ENCODE measurements at places on chromosomes 12 and 14.
A peak's percentile ranks its signal among the peaks of the same experiment; 100 is the strongest.

DNA sequence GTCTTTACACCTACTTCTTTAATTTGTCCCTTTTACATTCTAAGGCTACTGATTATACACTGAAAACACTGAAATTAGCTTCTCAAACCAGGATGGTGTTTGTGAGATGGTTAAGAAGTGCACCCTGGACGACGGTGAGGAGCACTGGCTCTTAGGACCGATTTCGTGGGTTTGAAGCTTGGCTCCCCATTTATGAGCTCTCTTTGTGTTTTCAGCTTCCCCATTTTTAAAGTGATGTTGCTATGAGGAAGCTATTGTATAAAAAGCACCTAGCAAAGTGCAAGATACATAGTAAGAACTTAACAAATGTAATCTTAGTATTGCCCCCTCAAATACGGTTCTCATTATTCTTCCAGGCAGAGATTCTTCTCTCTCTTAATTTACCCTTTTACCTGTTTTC lies 4.7 kb downstream of the NFYB start:
- DNase-seq = no peak

DNA sequence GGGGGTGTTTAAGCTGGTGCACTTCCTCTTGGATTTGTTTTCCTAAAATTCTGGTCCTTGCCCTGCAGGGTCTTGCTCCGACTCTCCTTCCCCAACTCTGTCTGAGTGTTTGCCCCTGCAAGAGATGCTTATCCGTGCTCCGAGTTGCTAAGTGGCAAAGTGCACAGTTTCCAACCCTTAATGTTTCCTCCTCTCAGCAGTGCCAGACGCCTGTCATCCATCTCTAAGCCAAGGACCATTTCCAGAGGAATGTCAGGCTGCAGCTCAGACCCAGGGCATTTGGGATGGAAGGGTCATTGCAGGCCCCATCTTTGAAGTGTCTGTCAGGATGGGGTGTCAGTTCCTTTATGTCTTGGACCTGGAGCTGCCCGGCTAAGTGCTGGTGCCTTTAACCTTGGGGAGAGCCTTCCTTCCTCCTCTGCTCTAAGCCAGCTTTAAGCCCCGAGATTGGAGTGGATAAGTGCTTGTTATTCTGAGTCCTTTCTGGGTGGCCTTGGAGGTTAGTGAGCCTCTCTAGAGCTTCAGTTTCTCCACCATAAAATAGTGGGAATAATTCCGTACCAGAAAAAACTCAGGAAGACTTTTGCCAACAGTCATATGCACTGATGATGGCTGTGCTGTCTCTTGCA lies 15.0 kb downstream of the WNT5B start:
- DNase-seq = no peak

- no peak for DNase-seq
These were observed 2.5 kb upstream of the CPNE6 start for GRCh38 chr14:24068711-24069410.

GRCh38 chr14:49702725-49703124 lies 9.8 kb downstream of the KLHDC1 start:
- DNase-seq = no peak

GRCh38 chr14:102927878-102928411 lies 5.5 kb downstream of the AMN start:
- DNase-seq = no peak

DNA sequence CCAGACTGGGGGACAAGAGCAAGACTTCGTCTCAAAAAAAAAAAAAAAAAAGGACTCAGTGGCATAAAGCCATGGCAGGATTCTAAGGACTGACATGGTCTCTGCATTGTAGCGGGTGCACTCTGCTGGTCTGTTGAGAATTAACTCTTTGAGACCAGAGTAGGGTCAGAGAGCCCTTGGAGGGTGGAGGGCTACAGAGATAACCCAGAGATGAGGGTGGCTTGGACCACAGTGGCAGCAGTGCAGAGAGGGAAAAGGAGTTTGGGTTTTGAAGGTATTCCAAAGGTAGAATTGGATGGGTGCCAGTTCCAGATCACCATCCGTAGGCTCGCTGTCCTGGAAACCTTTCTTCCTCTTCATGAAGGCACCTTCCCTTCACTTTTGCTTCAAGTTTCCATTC lies 14.3 kb upstream of the DYNC1H1 start:
- DNase-seq = no peak

- DNase-seq = no peak
These were observed 872.9 kb downstream of the TMTC2 start for GRCh38 chr12:83559650-83560049.

- DNase-seq = no peak
These were observed 1.5 kb downstream of the ITPK1 start for GRCh38 chr14:93114068-93114710.

- DNase-seq = no peak
These were observed 200.6 kb downstream of the AEBP2 start for GRCh38 chr12:19639781-19640415.

DNA sequence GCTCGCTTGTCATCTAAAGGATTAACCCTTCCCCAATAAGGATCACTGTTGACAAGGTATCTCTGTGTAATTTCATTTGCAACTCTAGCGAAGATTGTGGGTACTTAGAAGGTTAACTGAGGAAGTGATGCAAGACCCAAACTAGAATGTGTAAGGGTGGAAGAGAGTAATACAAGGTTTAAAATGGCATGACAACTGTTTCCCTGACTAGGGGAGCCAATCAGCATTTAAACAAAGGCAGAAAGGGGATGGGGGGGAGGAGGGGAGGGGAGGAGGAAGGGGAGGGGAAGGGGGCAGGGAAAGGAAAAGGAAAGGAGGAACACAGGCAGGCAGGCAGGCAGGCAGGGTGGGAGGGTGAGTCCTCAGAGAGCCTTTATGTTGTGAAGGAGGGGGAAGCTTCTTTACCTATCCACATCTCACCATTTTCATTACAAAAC lies 31.1 kb downstream of the NRDE2 start:
- no peak for DNase-seq

GRCh38 chr12:116066381-116067230 lies 210.9 kb downstream of the MED13L start:
- no peak for DNase-seq

- DNase-seq = peak; percentile 91
These were observed 82.2 kb downstream of the ADCK1 start for GRCh38 chr14:77882098-77882497.

GRCh38 chr12:62629413-62629812 lies 162.8 kb downstream of the MON2 start:
- DNase-seq = no peak

GRCh38 chr14:21096438-21096837 lies 2.0 kb downstream of the ZNF219 start:
- DNase-seq = no peak

DNA sequence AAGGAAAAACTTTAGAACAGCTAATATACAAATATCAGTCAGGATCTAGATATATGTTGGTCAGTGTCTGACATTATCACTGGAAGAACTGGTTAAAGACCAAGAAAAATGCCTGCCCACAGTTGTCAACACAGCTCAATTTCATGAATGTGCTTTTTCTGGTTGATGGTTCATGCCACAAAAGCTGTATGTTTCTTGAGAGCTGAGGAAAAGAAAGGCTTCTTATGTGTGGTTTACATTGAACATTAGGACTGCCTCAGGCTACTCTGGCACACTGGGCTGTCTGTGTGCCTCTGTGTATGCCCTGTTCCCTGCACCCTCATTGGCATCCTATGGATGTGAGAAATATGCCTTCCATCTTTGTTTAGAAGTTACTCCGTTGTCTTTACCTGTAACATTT lies 218.8 kb upstream of the RGS6 start:
- no peak for DNase-seq

DNA sequence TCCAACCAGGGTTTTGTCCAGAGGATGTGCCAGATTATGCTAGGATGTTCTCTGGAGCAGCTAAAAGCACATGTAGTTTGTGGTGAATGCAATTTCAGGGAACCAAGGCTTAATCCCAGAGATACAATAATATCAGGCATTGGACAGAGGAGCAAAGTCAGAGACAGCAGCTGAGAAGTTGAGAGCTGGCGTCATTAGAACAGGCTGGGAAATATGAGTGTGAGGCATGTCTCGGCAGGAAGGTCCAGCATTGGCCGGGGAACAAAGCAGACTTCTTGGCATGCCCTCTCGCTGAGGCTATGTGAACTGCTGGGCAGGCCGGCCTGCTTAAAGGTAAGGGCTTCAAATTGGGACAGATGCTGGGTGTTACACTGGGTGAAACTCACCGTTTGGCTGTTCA lies 125.4 kb downstream of the CAND1 start:
- no peak for DNase-seq

- no peak for DNase-seq
These were observed 24.4 kb downstream of the ADCY6 start for GRCh38 chr12:48764521-48764920.

- DNase-seq = no peak
These were observed 1.3 kb downstream of the NKX2-8 start for GRCh38 chr14:36580856-36581831.

- no peak for DNase-seq
These were observed 90.5 kb downstream of the SLC2A13 start for GRCh38 chr12:40015345-40015744.

- DNase-seq = no peak
These were observed 88.1 kb upstream of the MANSC4 start for GRCh38 chr12:27868139-27868538.

DNA sequence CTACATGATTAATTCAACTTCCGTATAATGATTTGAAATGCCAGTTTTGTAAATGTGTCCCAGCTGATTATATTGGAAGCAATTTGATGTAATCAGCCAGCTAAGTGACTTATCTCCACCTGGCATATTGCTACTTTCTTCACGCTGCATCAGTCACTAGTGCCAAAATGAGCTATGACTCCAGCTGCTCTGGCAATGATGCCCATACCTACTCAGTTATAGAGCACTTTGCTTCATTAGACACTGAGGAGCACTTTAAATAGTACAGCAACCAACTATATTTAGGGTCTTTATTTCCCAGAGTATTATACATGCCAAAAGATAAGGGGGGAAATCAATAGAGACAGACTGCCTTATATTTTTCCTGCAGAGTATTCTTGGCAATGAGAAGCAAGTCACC lies 67.9 kb upstream of the LIN7A start:
- no peak for DNase-seq

DNA sequence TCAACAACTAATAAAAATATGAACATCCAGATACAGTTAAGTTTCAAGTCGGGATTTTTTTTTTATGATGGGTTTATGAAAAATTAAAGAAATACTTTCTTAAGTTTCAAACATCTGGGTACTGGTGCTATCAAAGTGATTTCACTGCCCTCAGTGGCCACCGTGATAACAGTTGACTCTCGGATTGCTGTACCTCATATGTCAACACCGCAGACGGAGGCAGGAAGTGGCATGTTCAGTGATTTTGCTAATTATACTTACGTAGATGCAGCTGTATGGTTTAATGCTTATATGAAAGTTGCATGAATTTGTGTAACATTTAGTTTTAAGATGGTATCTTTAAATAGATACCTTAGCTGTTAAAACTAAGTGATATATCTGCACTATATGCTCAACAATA lies 20.8 kb upstream of the FBLN5 start:
- DNase-seq = no peak

GRCh38 chr12:64232196-64232595 lies 10.1 kb upstream of the KICS2 start:
- no peak for DNase-seq

DNA sequence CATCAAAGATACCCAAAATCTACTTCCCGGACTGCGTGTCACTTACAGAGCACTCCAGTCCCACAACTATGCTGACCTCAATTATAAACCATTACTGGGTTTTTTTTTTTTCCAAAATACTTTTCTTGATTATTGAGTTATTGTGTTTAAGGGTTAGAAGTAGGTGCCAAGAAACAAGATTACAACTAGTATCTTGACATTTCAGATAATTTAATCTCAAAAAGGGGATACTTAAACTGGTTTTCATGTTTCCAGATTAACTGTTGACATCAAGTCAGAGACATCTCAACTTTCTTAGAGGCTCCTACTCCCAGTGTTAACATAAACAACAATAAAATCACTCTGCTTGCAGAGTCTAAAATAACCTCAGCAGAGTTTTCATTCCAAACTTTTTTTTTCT lies 131.2 kb upstream of the ARID2 start:
- no peak for DNase-seq

- no peak for DNase-seq
These were observed 18.9 kb downstream of the CCDC88C start for GRCh38 chr14:91398707-91399106.

DNA sequence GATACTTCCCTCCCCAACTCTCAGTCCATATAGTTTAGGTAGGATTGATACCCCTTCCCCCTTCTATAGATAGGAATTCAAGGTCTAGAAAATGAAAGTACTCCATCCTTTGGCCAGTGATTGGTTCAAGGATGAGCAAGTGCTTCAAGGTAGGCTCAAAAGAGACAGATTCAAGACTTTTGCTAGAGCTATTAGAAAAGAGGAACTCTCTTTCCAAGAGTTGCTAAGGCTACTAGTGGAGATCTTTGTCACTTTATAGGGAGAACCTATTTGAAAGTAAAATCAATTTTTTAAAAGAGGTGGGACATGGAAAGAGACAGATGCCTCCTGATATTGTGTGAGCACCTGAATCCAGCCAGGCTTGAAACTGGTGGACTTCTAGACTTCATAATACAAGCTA lies 17.5 kb downstream of the POLE2 start:
- DNase-seq = no peak

DNA sequence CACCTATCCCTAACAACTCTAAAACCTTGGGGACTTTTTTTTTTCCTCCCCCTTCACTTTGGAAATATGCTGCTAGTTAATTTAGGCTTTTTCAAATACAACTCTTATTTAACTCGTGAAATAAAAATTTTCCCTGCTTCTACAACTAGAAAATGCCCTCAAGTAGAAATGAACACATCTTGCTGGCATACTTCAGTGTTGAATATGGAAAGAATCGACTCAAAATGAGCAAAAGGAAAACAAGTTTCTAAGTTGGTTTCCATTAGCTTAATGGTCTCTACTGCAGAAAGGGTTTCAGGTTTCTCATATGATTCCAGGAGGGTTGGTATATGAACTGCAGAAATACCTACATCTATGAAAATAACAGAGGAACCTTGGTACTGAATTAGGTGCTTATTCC lies 118.3 kb upstream of the TMTC1 start:
- no peak for DNase-seq

- no peak for DNase-seq
These were observed 88.1 kb downstream of the EFCAB11 start for GRCh38 chr14:89866458-89866857.

- DNase-seq = no peak
These were observed 6.9 kb upstream of the MED13L start for GRCh38 chr12:116284396-116284795.

DNA sequence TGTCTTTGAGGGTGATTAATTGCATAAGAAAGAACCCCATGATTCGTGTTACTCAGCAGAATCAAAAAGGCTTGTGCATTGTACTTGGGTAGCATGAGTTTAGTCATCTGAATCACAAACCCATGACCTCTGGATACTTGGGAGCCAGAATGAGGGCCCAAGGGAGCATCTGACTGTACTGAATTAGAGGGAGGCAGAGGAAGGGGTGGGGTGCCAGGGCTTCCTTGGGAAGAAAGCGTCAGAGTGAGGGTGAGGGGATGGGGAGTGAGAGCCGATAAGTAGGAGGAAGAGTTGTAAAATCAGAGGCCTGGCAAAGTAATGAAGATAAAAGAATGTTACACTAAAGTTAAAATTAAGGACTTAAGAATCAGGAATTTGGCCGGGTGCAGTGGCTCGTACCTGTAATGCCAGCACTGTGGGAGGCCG lies 29.8 kb downstream of the GPRC5D start:
- no peak for DNase-seq

Data from NCI-H187 treated with DMSO at 0.1 percent for 48 hours (cell line).